ENCODE measurements at places on chromosomes 16 and 17.

DNA sequence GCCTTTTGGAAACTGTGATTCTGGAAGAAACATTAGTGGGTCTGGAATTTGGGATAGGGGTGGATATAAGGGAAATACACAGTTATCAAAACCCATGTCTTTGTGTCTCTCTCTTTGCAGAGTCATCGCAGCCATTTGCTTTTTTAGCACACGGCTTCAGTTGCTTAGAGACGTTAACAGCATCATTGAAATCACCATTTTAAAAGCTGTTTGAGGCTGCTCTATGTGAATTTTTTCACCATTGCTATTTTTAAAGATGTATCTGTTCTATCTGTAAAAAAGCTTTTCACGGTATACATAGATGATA, 47.3 kb downstream of the OMG start:
- no peak for DNase-seq

DNA sequence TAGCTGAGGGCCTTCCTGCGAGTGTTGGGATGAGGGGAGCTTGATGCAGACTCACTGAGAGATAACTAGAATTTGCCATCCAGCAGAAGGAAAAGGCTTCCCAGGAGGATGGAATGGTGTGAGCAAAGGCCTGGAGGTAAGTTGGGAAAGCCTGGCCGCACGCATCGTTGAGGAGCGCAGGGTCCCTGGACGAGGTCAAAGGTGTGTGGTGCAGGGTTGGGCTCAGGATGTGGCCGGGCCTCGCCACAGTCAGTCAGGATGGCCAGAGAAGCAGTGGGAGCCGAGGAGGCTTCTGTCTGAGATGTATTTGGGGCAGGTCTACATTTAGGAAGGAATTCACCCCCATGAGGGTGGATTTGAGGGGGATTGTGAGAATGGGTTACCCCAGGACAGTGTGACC, 16.4 kb downstream of the DRC3 start:
- no peak for DNase-seq

DNA sequence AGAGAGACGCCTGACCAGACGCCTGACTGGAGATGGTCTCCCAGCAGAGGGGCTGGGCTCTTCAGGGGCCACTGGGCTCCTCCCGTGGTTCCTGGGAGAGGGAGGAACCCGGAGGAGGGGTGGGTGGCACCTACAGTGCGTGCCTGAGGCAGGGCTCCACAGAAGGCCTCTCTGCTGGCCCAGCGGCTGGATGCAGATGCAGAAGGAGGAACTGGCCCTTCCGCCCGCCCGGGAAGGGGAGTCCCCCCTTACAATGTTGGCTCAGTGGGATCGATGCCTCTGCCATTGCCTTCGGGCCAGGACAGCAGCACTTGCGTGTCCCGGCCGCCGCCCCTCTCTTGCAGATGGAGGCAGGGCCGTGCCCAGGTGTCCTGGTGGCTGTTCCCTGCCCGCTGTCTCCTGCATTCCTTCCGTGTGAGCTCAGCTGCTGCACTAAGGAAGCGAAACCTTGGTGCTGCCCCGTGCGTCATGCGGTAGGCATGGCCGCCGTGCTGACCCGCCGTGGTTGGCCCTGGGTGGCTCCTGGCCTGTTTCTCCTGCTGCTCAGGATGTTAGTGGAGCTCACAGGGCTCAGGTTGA, 15.1 kb downstream of the BAIAP2 start:
- no peak for DNase-seq

GRCh38 chr17:36675786-36676185, 74.4 kb downstream of the MRM1 start:
- DNase-seq = no peak

DNA sequence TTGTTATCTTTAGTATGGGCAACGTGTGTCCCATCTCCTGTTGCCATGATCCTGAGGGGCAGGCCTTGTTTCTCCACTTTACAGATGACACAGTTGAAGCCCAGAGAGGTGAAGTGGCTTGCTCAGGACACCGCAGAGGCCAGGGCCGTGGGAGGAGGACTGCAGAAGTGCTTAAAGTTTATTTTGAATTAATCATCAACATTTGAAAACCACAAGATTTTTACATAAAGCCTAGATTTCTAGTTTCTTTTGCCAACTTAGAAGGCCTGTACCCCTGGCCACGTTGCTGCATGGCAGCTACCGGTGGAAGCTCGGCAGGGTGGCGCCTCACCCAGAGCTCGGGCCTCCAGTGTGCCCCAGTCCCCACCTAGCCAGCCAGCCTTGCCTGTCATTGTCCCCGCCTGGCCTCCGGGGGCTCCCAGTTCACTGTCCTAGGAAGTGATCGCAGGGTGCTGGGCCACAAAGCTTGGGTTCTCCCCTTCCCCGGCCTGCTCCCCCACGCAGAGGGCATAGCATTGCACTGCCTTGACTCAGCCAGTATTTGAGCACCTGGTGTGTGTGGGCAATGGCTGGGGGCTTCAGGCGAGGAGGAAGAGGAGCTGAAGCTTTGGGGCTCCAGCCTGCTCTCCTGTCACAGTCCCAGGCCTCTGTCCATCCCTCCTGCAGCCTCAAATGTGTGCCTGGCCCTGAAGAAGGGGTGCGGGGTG, 14.8 kb upstream of the ADCY7 start:
- DNase-seq = no peak

GRCh38 chr17:81394921-81395599, at the start of gene BAHCC1:
Gene BAHCC1 (plus strand): TSS chr17:81395457. CDS start chr17:81399740, 4,283 bp downstream.
- DNase-seq = peak; percentile 86

DNA sequence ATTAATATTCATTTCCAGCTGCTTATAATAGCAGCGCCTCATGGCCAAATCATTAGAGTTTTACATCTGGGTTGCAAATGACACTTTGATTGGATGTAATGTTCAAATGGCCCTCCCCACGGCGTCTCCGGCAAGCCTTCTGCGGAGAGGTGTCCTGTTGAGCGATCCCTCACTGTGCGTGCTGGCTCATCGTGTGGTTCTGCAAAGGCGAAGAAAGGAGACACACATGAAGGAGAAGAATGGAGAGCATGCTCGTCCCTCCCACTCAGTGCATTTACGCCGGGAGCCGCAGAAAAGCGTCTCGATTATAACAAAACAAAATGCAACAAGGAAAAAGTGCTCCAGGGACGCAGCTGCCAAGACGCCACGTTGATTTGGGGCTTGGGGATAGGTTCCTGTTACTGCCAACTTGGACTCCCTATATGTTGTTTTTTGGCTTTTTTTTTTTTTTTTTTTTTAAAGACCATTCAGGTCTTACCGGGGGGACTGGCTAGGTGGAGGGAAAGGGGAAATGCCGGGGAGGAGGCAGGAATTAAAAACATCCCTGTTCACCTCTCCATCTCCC, 117.6 kb downstream of the C16orf78 start:
- no peak for DNase-seq

DNA sequence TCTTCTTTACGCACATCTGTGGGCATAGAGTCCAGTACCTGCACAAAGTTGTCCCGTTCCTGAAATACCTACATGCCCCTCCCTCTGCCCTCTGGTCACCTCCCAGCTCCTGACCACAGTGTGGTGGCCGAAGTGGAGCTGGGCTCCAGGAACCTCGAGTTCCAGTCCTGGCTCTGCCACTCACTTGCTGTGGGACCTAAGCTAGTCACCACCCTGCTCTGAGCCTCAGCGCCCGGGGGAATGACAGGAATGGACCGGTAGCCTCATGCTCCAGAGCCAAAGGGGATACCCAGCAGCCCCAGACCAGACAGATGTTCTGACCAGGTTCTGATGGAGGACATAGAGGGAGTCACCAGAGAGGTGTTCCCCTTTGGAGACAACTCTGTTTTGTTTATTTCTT, 26.7 kb upstream of the ITGA3 start:
- no peak for DNase-seq

GRCh38 chr16:89567656-89568594, 7.4 kb downstream of the RPL13 start:
- no peak for DNase-seq

GRCh38 chr17:58330538-58330996, 2.0 kb upstream of the TSPOAP1 start:
- peak; percentile 52 for DNase-seq

- peak; percentile 52 for DNase-seq
These were observed 15.5 kb downstream of the CDH1 start for GRCh38 chr16:68752602-68753001.

DNA sequence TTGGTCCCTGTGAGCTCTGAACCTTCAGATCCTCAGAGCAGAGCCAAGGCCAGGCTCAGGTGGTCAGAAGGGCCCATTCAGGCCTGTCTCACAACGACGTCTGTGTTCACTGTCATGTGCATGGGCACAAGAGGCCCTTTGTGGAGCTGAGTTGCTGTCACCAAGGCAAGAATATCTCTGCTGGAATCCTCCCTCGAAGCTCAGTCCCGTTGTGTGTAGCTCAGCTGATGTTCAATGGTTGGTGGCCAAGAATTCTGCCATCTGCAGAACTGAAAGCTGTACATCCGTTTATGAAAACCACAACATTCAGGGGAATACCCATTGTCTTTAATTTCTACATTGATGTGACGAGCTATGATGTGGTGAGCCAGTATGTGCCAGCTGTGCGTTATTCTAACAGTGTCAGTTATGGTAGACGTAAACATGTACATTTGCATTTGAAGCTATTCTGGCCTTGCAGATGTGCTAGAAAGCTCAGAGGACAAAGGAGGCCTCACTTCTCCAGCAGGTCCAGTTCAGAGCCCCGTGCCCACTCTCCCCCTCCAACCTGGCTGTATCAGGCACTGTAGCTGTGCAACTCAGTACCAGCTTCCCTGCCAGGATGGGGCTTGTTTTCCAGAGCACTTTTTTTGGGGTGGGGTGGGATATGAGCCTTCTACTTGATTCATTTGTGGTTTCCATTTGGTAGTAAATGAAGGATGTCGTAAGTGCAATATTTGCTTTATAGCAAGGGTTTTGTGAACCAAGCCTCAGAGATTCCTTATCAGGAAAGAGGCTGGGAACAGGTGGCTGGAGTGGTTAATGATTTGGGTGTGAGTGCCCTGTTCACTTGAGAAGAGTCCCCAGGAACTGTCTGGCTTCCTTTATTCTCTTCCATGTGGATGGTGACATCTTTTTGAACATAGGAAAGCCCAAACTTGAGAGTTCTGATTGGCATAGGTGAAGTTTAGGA, 56.1 kb downstream of the B9D1 start:
- peak; percentile 30 for DNase-seq

DNA sequence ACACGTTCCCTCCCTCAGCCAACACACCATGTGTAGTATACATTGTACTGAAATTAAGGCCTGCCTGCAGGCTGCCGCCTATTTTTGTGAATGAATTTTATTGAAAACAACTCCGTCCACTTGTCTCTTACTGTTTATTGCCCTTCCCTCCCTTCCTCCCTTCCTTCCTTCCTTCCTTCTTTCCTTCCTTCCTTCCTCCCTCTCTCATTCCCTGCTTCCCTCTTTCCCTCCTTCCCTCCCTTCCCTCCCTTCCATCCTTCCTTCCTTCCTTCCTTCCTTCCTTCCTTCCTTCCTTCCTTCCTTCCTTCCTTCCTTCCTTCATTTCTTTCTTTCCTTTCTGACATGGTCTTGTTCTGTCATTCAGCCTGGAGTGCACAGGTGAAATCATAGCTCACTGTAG, 2.3 kb downstream of the ITGAM start:
- DNase-seq = no peak

DNA sequence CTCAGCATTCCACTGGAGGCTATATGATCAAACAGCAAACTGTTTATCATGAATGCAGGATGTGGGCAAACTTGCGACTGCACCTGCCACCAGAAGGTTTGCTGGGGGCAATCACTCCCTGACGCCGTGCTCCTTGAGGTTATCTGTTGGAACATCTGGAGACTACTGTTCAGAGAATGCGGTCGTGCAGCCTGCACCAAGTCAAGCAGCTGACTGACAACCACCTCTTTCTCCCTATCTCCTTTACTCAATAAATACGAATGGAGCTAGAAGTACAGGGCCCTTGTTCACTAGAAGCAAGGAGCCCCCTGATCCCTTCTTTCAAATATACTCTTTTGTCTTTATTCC, 2101.2 kb downstream of the TP53TG3F start:
- DNase-seq = no peak

DNA sequence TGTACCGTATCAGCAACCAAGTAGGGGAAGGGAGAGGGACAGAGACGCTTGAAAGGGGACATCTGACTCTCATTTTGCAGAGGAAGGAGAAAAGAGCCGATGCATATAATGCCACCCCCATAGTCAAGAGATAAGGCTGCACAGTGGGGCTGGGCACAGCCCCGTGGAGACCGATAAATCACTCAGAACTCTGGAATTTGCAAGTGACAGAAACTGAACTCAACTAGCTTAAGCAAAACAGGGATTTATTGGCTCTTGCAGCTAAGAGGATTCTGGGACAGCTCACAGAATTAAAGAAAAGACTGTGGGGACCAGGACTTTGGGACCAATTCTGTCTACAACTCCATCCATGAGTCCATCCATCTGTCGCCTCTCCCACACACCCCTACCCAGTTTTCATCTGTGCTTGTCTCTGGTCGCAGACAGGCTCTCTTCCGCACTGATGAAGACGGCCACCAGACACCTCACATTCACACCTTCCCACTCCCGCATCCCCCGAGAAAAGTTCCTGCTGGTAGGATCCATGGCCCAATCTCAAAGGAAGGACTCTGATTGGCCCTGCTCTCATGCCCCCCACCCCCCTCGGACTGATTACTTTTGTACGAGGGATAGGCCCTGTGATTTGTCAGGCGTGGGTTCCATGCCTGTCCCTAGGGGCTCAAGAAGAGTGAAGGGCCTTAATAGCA, 105.9 kb upstream of the RPL38 start:
- no peak for DNase-seq

DNA sequence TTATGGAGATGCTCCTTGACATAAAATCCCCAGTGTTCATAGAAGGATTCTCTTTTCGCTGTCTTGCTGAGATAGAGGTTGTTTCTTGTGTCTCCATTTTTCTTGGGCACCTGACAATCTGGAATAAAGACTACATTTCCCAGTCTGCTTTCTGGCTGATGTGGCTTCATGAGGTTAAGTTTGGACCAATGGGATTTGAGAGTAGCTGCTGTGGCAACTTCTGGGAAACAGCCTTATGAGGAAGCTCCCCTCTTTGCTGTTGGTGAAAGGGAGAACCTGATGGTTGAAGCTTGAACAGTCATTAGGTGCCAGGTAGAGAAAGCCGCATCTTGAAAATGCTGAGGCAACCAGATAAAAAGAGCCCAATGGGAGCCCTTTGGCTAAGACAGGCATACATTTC, 24.4 kb downstream of the HS3ST4 start:
- no peak for DNase-seq

DNA sequence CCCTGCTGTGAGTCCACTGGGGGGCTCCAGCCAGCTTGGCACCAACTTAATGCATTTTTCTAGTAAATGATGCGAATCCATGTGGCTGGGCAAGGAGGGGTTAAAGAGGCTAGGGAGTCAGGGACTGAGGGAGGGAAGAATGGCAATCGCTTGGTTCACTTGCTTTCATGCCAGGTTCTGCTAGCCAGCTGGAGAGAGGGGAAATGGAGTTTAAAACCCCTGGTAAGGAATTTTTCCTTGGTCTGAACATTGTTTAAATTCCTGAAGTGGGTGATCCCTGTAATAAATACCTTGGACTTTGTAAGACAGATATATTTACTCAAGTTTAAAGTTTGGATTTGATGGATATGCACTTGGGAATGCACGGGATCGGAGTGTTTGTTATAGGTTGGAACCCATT, 22.8 kb downstream of the ANKFN1 start:
- no peak for DNase-seq
